Amniotic epithelial cell (primary cell): ENCODE measurements at places on chromosomes 5 and 9.

DNA sequence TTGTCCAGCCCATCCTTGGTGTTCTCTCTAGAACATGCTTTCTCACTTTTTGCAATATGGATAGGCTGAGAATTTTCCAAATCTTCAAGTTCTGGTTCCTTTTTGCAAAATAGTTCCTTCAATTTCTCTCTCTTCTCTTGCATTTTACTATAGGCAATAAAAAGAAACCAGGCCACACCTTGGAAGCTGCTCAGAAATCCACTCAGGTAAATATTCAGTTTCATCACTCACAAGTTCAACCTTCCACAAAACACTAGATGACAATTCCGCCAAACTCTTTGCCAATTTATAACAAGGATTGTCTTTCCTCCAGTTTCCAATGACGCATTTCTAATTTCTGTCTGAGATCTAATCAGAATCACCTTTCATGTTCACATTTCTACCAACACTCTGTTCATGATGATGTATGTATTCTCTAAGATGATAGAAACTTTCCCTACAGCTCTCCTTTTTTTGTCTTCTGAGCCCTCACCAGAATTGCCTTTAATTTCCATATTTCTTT, 204.2 kb upstream of the PIK3R1 start:
- no peak for DNase-seq

DNA sequence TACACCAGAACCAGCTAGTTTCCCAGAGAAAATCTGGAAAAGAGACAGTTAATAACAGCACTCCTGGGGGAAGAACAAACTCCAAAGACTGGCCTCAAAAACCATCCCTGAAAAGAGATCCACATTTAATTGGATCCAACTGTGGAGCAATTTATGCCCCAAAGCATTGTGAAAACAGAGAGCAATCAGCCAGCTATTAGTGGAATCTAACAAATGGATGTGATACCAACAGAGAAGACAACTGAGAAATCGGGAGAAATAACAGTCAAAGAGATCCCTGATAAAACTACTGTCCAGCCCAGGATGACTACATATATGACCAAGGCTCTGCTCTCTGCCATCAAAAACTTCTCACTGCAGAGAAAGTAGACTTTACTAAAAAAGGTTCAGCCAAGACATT, 40.5 kb upstream of the TRIO start:
- DNase-seq: no peak

DNA sequence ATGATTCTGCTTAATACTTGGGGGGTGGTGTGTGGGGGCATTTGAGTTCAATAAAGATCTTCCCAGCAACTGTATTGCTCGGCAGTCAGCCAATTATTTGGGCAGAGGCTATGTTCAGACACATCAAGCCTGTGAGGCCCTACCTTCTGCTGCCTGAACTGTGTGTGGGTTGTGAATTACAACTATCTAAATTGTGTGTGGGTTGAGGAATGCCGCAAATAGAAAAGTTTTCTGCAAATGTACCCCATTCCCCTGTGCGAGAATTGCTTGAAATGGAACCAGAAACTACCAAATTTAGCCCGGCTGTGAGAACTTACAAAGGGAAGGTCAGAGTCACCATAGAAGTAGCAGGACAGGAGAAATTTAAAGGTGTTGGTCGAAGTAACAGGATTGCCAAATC, 360.0 kb upstream of the PIK3R1 start:
- DNase-seq: no peak

DNA sequence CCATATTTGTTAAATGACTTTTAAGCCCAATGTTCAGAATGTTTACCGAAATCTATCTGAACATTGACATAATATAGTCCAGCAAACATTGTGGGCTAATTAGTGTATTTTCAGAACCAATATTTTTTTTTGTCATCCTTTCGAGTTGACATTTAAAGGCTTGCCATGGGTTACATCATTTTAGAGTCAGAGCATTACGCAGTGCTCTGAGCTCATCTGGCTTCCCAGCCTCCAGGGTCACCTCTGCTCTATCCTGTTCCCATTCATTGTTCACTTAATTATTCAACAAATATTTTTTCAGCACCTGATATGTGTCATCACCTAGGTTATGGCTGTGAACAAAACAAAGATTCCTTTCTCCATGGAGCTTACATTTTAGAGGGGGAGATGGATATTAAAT, 80.2 kb downstream of the SREK1 start:
- no peak for DNase-seq

DNA sequence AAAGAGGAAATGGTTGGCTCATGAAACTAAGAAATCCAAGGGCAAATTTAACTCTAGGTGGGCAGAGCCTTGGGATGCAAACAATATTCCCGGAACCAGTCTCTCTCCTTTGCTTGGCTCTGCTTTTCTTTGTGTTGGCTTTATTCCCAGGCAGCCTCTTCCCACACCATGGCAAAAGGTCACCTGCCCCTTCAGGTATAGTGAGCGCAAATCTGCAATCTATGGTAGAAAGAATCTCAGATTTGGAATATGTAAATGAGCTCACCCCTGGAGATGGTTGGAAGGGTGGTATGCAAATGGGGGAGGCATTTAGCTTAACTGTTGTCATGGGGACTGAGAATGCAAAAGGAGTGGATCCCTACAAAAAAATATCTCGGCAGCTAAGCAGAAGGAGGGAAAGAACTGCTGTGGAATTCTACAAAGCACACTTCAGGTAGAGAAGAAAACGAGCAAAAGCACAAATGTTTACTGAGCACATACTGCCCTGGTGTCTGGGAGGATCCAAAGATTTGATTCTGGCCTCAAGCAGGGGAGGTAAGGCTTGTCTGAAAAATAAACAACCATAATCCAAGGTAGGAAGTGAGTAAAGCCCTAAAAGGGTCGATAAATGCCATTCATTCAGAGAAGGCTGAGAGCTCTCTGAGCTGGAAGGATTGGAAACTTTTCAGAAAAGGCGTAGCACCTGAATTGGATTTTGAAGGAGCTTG, 139.7 kb downstream of the TLE1 start:
- no peak for DNase-seq

GRCh38 chr9:72873456-72873855, 79.4 kb downstream of the ALDH1A1 start:
- DNase-seq: no peak

GRCh38 chr9:15182730-15183129, 124.3 kb downstream of the TTC39B start:
- no peak for DNase-seq

DNA sequence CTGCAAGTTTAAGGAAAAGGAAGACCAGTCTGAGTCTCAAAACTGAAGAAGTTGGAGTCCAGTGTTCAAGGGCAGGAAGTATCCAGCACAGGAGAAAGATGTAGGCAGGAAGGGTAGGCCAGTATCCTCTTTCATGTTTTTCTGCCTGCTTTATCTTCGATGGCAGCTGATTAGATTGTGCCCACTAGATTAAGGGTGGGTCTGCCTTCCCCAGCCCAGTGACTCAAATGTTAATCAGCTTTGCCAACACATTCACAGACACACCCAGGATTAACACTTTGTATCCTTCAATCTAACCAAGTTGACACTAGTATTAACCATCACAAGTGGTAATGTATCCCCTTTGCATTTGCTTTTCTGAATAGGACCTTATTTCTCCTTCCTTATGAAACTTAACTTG, 535.9 kb upstream of the FTMT start:
- DNase-seq: no peak

- no peak for DNase-seq
These were observed 86.6 kb downstream of the ZNF608 start for GRCh38 chr5:124659798-124660197.

DNA sequence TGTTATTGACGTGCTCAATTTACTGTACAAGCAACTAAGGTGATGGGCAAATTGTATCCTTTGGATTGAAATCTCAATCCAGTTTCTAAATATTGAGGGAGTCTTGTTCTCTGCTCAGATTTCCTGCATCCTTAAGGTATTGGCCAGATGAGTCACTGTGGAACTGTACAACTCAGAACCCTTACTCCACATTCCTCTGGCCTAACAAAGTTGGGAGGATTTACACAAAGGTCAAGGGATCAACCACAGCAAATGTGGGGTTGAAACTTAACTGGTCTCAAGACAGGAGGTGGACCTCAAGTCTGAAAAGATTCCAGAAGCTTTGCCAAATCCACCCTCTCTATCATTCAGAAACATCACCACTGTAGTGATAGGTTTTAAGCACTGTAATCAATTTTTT, 81.5 kb upstream of the AGXT2 start:
- peak; percentile 97 for DNase-seq

GRCh38 chr5:143306040-143306439, 97.4 kb downstream of the NR3C1 start:
- DNase-seq: no peak

DNA sequence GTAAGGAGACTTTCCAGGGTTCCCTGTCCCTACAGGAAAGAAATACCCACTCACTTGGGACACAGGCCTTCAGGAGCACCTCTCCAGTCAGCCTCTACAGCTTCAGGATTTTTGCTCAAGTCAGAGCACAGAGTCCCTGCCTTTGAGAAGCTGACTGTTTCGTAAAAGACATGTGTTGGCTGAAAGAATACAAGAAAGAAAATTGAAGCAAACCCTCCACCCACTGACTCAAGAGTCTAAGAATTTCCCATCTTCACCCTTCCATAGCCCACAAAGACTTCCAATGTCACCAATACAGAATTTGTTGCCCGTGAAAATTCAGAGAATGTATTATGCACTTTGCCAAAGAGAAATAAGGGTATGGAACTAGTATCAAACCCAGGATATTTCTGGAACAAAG, 53.0 kb upstream of the ZNF622 start:
- DNase-seq: no peak

GRCh38 chr5:157744051-157745011, 819 bp downstream of the LSM11 start:
- DNase-seq: no peak

GRCh38 chr9:81370650-81371049, 318.7 kb downstream of the TLE1 start:
- no peak for DNase-seq

GRCh38 chr9:129675620-129676019, 10.2 kb downstream of the PRRX2 start:
- DNase-seq: no peak

DNA sequence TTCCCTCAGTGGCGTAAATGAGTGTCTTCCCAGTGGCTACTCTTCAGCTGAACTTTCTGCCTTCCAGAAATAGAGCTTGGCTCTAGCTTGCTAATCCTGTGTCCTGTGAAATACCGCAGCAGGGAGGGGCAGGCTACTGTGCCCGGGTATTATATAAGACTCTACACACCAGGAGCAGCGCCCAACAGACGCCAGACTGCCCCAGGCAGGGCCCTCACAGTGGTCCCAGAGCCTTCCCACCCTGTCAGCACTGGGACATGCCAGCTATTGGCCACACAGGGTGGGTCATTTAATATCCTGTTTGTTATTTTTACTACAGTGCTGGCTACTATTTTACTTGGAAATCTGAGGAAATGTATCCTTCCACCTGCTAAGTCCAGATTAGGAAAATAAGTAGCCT, 121.0 kb downstream of the FEM1C start:
- DNase-seq: no peak

GRCh38 chr5:180424094-180424493, 70.1 kb upstream of the CNOT6 start:
- DNase-seq: peak; percentile 12

DNA sequence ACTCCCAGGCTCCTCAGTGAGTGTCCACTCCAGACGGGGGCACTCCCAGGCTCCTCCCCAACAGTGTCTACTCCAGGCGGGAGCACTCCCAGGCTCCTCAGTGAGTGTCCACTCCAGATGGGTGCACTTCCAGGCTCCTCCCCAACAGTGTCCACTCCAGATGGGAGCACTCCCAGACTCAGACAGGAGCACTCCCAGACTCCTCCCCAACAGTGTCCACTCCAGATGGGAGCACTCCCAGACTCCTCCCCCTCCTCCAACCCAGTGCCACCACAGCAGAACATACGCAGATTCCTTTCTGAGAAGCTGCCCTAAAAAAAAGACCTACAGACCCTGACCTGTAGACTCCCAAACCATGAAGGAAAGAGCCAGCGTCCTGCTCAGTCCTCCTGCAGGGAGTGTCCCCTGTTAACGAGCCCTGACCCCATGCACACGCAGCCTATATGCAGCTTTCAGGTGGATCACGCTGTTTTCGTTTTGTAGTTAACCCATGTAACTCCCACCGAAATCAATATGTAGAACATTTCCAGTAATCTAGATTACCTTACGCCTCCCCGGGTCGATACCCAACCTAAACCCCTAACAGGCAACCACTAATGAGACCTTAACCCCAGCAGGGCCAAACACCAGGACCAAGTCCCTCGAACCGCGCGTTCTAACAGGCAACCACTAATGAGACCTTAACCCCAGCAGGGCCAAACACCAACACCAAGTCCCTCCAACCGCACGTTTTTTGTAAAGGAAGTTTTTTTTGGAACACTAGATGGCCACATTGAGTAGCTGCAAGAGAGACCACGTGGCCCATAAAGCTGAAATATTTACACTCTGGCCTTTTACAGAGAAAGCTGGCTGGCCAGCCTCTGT, 15.7 kb downstream of the PNPLA7 start:
- peak; percentile 67 for DNase-seq

DNA sequence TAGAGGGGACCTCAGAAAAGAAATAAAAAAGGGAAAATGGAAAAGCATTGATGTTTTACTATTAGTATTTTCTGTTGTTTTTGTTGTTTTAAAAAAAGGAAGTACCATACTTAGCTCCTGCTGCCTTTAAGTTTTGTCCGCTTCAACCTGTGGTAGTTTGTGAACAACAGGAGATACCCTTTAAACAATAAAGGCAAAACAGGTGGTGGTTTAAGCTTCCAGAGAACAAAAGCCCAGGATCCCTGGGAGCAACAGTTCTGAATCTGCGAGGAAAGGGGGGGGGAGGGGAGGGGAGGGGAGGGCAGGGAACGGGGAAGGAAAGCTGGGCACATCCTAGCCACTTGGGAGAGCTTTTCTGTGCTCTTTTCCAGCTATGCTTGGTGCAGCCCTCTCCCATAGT, 2.1 kb upstream of the PSIP1 start:
- DNase-seq: no peak

DNA sequence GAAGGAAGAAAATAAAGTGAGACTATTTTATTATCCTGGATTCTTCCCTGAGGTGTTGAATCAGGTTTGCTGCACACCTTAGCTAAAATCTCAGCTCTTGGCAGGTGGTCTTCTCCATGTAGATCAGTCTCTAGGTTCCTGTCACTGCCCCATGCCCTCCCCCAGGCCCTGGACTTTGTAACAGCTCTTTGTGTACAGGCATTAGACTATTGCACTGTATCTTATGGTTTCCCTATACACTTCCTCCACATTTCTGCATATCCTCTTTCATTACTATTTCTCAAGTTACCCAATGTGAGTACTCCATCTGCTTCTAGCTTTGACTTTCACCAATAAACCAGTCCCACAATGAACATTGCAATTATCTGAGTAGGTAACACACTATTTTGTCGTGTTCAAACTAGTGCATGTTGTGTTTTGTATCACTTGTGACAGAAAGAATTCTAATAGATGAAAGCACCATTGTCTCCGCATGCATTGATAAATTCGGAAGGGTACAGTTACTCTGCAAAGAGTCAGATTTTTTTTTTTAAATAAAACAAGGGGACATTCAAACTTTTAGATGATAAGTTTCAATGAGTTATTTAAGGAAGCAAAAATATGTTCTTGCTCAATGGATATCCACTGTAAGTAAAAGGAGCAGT, 1348.7 kb upstream of the C9orf72 start:
- no peak for DNase-seq

- DNase-seq: no peak
These were observed 278.9 kb downstream of the EFNA5 start for GRCh38 chr5:107391787-107392186.

- DNase-seq: no peak
These were observed 19.3 kb downstream of the STARD4 start for GRCh38 chr5:111493031-111493430.

GRCh38 chr5:153818626-153819025, 220.1 kb downstream of the FAM114A2 start:
- DNase-seq: peak; percentile 49

- DNase-seq: no peak
These were observed 97.5 kb downstream of the ZNF608 start for GRCh38 chr5:124648902-124649467.
